Midbrain (tissue), 1 donor: ENCODE measurements at places on chromosomes 1 and 21.

GRCh38 chr1:161915051-161915503 is 108.6 kb downstream of the OLFML2B start:
- no peak for DNase-seq

- no peak for DNase-seq
Observed at GRCh38 chr1:68322837-68323687, 90.7 kb upstream of the WLS start.

DNA sequence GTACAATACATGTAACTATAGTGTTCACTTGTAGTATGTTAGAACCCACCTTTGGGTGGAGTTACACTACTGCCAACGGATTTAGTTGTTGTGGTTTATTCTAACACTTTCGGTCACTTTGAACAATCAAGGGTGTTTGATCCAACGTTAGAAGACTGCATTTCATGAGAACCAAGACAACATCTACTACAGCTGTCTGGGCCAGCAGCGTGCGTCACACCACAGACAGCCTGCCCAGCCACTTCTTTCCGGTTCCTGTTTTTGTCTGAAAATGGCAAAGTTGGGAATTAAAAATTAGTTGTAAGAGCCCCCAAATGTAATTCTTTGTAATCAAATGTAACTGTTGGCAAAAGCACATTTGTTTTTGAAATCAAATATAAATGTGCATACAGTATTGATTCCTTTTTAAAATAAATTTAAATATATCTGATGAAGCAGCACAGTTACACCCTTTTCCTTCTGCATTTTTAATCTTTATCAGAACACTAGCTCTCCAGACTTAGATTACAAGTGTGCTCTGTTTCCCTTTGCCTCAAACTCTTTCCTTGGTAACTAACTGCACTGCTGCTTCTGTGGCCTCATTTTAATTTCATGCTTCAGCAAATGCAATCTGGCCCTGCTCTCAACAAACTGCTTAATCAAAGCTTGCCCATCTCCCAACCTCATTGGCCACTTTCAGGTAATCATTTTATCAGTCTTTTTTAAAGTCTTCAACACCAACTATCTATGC is 86.6 kb upstream of the DPH5 start:
- peak; percentile 21 for DNase-seq

DNA sequence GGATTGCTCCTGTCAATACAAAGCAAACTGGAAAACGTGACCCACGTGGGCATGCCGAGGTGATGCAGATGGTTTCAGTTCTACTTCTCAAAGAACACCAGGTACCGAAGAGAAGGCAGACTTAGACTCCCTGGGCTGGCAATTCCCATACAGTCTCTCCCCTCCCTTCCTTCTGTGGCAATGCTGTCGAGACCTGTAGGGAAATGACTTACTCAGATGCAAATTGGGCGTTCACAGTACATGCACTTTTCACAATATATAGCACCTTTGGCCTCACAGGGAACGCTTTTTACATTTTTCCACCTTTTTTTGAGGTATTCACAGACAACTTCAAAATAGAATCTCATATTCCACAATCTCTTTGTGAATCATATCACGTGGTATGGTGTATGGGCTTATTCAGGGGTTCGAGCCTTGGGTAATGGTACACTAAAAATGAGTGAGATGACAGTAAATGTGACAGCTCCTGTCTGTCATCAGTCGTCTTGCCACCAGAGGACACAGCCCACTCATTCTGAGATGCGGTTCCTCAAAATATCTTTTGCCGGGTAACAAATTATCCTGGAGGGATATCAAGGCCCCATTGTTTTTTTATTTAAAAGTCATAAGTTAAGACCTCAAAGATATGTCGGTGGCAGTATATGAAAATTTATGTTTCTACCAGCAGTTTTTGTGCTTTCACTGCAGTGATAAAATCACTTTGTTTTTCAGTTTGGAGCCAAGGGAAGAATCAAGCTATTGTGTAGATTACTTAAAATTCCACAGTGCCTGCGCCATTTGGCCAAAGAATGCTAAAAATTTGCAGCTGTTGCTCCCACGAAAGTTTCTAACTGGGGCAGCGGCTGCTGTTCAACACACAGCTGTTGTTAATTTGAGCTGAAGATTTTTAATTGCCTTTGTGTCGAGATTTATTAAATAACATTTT is 168.4 kb downstream of the ZZZ3 start:
- peak; percentile 78 for DNase-seq

- DNase-seq, result no peak
Observed at GRCh38 chr1:54599211-54599823, 24.0 kb downstream of the FAM151A start.

- no peak for DNase-seq
Observed at GRCh38 chr1:229550812-229551567, 7.5 kb downstream of the ABCB10 start.

DNA sequence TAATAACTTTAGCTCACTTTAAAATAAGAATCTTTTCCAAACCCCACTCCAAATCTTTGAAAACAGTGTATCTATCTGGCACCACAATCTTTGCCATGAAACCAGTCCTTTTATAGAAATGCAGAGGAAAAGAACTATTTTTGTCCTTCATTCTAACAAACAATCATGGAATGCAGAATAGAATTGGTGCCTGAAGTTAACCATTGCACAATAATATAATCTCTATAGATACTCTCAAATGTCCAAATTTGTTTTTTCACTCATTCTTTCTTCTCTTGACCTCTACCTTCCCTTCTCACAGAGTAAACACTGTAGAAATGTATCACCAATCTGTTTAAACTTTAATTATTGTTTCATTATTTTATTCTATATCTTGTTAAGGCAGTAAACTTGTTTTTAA is 34.8 kb downstream of the TTLL7 start:
- DNase-seq, result no peak

GRCh38 chr1:43536196-43536863 is 5.6 kb downstream of the PTPRF start:
- DNase-seq, result no peak

DNA sequence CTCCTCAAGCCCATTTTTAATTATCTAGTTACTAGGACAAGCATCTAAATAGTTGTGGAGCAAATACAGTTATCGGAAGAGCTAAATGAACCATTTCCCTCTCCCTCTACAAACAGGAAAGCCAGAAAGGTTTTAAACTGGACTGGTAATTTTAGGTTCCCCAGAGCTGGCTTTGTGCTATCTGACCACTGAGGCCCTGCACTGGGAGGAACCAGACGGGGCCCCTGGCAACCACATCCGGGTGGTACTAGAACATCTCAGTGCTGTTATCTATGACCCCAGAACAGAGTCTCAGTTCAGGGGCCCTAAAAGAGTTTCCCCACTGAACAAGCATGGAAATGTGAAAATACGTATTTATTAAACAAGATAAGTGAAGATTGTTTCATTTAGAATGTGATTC is 7.7 kb upstream of the RSPH1 start:
- DNase-seq, result no peak

DNA sequence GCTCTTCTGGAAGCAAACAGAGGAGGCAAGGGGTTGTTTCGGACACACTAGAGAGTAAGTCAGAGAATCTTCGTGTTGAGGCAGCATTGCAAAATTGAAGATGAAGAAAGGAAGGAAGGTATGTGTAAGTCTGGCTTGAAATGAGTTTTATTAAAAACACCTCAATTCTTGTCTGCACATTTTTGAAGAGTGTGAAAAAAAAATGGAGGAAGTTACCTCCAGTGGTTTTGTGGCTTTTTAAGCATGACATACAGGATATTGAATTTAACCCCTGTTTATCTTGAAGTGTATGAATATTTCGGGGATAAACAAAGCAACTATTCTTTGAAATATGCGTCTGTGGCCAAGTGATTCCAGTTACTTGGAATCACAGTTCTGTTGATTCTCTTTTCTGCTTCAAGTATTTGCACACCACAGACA is 203.2 kb upstream of the SGIP1 start:
- no peak for DNase-seq

- DNase-seq, result no peak
Observed at GRCh38 chr1:115215703-115216521, 122.1 kb downstream of the NGF start.

GRCh38 chr1:116768416-116769103 is 14.3 kb downstream of the CD2 start:
- DNase-seq, result no peak

- DNase-seq, result no peak
Observed at GRCh38 chr1:189752461-189752995, 725.1 kb downstream of the BRINP3 start.

GRCh38 chr1:203368624-203369451 is 17.9 kb upstream of the FMOD start:
- no peak for DNase-seq

DNA sequence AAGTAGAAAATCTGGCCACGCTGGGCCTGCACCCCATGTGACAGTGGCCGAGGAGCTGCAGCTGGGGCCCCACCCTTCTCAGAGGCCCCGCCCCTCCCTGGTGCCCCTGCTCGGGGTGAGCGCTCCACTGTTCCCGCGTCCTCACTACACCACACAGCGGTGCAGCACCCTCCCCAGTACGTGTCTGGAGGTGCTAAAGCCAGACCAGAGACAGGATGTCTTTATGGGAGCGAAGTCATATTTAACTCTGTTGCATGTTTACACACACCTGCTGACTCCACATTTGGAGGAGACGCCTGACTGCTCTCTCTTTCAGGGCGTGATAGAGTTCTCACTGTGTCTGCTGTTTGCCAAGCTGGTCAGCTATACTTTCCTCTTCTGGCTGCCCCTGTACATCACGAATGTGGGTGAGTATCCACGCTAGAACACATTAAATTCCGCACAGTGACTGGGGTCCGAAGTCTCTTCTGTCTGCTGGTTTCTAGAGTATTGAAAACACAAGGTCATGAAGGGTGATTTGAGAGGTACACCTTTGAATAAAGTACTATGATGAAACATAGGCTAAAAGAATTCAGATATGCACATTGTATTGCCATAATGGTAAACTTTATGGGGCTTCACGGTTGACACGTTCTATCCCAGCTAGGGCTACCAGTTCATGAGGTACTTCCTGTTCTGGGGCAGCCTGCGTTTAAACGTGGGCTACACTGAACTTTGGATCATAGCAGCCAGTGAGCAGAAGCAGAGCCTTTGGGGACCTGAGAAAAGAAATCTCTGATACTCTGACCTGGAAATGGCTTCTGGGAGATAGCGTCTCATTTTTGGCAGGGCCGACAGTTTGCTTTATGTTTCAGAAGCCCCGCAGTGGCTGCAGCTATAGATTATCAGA is 48.4 kb downstream of the SLC37A1 start:
- no peak for DNase-seq

GRCh38 chr1:177302357-177303044 is 131.7 kb downstream of the BRINP2 start:
- peak; percentile 37 for DNase-seq

DNA sequence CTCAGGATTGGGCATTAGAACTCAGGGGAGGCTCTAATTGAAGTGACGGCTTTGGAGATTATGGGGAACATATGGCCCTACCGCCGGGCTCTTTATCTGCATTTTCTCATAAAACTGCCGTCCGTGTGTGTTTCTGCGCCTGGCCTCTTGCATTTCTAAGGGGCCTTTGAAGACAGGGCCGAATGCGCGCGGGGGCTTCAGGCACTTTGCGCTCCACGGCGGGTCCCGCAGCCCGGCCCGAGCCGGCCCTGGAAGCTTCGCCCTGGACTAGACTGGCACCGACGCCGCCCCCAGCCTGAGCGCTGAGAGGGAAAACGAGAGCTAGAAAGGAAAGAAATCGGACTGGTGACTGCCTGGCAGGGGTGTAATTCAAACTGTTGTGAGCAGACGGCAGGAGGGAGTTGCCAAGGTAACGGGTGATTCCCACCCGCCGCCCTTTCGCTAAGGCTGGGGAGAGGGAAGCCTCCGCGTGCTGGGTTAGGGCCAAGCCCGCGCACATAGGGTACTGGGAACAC is 120.7 kb downstream of the LMX1A start:
- DNase-seq, result no peak

GRCh38 chr1:86692641-86693040 is 11.7 kb upstream of the SH3GLB1 start:
- no peak for DNase-seq

DNA sequence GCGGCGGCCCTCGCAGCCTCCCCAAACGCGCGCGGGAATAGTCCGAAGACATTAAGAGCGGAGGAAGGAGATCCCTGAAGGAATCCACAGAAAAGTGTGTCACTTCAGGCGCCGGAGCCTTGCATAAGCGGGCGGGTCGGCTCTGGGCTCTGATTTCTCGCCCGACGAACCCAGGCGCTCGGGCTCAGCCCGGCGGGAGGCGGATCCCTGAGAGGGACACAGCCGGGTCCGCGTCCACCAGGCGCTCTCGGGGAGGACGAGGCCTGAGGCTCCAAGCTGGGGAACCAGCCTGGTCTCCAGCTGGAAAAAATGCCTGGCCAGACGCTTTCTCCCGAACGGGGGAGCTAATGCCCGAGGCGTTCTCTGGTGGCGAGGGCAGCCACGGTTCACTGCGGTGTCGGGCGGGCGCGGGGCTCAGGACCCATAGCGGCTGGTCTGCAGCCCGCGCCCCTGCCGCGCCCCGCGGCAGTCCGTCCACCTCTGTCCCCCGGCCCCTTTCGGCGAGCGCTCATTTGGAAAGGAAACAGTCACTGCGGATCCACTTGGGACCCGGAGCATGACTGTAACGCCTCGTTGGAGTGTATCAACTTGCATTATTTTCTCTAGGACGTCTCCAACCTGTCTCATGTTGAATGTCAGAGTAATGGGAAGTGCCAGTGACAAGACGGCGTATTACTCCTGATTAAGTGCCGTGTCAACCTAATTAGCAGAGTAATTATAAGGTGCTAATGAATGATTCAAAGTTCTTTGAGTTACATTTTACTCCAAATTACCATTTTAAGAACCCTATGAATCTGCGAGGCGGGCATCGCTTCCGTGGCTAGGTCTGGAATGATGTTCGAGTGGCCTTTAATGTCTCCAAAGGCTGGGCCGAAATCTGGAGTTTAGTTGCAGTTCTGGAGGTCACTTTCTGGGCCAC is 1.6 kb upstream of the BARHL2 start:
- no peak for DNase-seq

GRCh38 chr1:119651641-119652040 is 3.6 kb upstream of the ZNF697 start:
- no peak for DNase-seq

DNA sequence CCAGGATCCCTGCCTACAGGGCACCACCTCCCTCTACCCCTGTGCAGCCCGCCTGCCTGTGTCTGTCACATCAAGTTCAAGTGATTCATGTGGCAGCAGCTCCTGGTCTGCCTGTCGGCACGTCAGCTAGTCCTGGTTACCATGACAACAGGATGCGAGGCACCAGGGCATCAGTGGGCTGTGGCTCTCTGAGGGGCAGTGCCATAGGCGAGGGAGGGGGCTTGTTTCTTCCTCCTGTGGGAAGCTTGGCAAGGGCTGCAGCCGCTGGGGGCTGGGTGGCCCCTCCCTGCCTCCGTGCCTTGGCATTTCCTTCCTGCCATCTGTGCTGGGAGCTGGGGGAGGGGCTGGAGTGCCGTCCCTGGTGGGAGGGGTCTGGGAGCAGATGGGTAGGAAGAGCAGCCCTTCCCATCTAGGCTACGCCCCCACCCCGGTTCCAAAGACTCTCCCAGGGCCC is 43.1 kb downstream of the FOXO6 start:
- DNase-seq, result no peak

GRCh38 chr1:240092301-240093119 is 827 bp downstream of the FMN2 start:
- peak; percentile 22 for DNase-seq

DNA sequence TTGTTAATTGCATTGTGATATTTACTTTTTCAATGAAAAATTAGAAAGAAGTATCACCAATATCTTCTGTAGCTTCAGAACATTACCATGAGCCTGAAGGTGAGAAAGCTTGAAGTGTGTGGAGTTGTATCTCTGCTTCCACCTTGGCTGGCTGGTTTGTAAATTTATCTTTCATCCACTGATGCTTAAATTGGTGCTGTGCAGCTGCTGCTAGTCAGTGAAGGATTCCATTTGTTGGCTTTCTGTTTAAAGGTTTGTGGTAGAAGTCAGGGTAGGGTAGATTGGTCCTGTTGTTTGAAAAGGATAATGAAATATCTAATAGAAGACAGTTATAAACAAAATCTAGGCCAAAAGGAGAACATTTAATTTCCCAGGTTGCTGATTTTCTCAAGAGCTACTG is 105.7 kb downstream of the C1orf21 start:
- DNase-seq, result no peak
